ENCODE measurements at places on chromosomes 4 and X. TPM values are rescaled to one million over a fixed set of nuclear protein-coding genes. Genes with fewer than 3 reads are reported as not detected.

Gene COL4A6
- polyA plus RNA-seq, result 3.2 TPM

DNA sequence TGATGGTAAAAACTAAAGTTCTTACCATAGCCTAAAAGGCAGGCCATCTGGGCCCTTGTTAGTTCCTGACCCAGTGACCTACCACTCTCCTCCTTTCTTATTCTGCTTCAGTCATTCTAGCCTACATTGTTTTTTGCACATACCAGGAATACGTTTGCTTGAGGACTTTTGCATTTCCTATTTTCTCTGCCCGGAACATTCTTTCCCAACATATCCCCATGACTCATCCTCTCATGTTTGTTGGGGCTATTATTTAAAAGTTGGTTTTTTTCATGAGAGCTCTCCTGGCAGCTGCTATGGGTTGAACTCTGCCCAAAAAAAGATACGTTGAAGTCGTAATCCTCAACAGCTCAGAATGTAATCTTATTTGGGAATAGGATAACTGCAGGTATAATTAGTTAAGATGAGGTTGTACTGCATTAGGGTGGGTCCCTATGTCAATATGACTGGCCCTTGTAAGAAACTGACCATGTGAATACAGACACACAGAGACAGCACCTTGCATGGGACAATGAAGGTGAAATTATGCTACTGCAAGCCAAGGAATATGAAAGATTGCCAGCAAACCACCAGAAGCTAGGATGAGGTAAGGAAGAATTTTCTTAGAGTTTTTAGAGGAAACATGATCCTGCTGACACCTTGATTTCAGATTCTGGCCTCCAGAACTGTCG lies 138.3 kb upstream of the PDHA2 start:
- DNase-seq, result no peak

- DNase-seq, result no peak
These were observed 14.1 kb upstream of the SCRG1 start for GRCh38 chr4:173413036-173413435.

- DNase-seq, result no peak
These were observed 62.3 kb downstream of the RTL9 start for GRCh38 chrX:110420771-110421499.

DNA sequence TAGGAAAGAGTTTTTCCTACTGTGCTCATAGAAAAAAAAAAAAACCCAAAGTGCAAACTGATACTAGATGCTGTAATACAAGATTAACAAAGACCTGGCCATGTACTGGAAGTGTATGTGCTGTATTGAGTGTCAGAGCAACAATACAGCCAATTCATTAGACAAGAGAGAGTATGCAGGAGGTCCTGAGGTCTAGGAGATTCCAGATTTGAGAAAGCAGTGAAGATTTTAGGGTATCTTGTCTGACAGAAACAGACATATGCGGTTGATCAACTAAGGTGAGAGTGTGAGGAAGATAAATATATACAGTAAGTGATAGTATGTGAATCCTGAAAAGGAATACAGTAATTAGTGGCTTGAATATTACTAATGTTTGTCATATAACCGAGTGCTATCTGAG lies 3.0 kb downstream of the GPR174 start:
- DNase-seq, result no peak

Gene IL2RG
- polyA plus RNA-seq, result 1.7 TPM

DNA sequence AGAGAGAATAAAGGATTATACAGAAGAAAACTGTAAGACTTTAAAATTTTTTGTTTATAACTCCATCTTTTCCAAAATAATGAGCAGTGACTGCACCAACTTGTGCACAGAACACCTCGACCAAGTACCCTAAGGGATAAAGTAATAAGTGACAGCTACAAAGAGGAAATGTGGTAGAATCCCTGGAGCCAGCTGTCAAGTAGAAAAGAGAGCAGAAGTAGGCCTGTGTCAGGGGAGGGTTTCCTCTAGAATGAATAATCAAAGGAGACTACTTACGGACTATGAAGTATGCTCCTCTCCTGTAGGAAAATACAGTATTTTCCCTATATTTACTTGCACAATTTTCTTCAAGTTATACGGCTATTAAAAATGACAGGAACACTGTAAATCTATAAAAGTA lies 1.2 kb downstream of the EIF1AX start:
- no peak for DNase-seq

Gene SLC16A2
- polyA plus RNA-seq, result 2.4 TPM

- no peak for DNase-seq
These were observed 27.3 kb downstream of the CT45A1 start for GRCh38 chrX:135740681-135741149.

Gene TXK
- 0.88 TPM for polyA plus RNA-seq

DNA sequence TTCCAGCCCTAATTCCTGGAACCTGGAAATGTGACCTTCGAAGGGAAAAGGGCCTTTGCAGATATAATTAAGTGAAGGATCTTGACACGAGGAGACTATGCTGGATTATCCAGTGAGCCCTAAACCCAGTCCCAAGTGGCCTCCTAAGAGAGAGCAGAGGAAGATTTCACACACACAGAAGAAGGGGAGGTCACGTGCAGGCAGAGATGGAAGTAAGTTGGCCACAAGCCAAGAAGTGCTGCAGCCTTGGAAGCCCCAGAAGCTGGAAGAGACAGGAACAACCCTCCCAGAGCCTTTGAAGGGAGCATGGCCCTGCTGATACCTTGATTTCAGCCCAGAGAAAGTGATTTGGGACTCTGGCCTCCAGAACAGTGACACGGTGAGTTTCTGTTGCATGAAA lies 51.9 kb downstream of the EVC2 start:
- no peak for DNase-seq

DNA sequence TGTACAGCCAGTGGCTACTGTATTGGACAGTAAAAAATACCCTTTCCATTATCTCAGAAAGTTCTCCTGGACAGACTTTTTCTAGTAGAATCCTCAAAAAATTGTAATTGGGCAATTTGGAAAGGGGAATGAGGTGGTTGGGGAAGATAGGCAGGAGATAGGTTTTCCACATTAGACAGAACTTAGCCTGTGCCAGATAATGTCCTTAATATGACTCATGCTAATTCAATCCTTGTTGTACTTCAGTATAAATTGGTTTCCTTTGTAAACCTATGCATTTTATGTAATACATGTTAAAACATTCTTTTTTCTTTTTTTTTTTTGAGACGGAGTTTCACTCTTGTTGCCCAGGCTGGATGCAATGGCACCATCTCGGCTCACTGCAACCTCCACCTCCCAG lies 8.9 kb downstream of the EIF4E start:
- no peak for DNase-seq

All from heart right ventricle (tissue), 16 donors.